Glutamatergic neuron (in vitro differentiated cells): ENCODE measurements at places on chromosomes 4 and X.
A peak's percentile ranks its signal among the peaks of the same experiment; 100 is the strongest.

DNA sequence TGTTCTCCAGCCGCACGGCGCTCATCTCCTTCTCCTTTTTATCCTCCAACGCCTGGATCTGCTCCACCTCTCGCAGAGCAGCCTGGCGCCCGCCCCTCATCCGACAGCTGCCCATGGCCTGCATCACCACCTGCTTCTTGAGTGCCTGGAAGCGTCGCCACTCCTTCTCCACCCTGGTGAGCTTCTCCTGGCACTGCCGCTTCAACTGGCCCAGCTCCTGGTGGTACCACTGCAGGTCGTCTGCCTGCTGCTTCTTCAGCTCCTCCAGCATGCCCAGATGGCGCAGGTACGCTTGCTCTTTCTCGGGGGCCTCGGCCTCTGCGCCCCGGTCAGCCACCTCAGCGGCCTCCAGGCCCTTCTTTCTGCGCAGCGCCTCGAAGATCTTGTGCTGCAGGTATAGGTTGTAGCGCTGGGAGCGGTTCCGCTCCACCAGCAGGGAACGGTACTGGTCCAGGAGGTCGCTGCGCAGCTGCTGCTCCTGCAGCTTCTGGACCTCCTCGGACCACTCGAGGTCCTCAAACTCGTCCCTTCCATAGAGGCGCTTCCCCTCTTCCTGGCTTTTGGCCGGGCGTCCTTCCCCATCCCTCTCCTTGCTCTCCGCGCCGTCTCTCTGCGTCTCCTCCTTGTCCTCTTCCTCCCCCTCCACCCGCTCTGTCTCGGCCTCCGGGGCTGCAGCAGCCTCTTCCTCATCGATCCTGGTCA lies 1.2 kb upstream of the TADA2B start:
- peak overlapping the region; percentile 89 for H3K27ac ChIP-seq
- H3K36me3 ChIP-seq = no peaks in the 10 kb centered on the region
- peaks cover 13% of the 10 kb centered on the region for H3K27me3 ChIP-seq
- peaks cover 32% of the 10 kb centered on the region for H3K4me1 ChIP-seq
- peak; percentile 76 for DNase-seq

DNA sequence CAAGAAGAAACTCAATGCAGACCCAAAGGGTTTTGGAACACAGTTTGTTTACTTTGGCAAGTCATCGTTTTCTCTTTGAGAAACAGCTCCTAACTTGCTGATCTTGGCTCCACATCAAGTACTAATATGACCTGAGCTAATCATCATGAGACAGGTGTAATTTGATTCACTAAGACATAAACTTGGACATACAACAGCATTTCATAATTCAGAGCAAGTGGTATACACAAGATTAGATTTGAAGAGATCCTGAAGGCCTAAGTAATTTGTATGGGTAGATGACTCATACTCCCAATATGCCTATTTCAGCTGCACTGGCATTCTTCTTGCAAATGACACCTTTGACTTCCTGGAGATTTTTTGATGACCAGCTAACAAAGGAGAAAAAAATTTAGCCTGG lies 1521.7 kb downstream of the RPA4 start:
- H3K27me3 ChIP-seq = no peaks in the 10 kb centered on the region
- DNase-seq = no peak
- H3K4me3 ChIP-seq = no peak overlapping the region
- H3K27ac ChIP-seq = no peak overlapping the region
- no peaks in the 10 kb centered on the region for H3K36me3 ChIP-seq

- H3K27ac ChIP-seq = peak within 1 kb of the TSS; percentile 88
- H3K27me3 ChIP-seq = peaks cover 7% of the 10 kb centered on the region
- H3K4me3 ChIP-seq = peak within 1 kb of the TSS; percentile 92
- peaks cover 33% of the 10 kb centered on the region for H3K4me1 ChIP-seq
Observed at GRCh38 chr4:76305971-76306881, at the start of gene STBD1. Gene STBD1 (plus strand): TSS chr4:76306733. CDS start chr4:76306770, 37 bp downstream.

- no peaks in the 10 kb centered on the region for H3K36me3 ChIP-seq
- no peak overlapping the region for H3K4me3 ChIP-seq
- DNase-seq = no peak
Observed at GRCh38 chrX:20967725-20968124, 406.5 kb upstream of the CNKSR2 start.

- no peaks in the 10 kb centered on the region for H3K36me3 ChIP-seq
- no peak overlapping the region for H3K4me3 ChIP-seq
- no peaks in the 10 kb centered on the region for H3K4me1 ChIP-seq
- no peak overlapping the region for H3K27ac ChIP-seq
Observed at GRCh38 chr4:40827758-40828157, 78.0 kb downstream of the NSUN7 start.

- H3K36me3 ChIP-seq = no peaks in the 10 kb centered on the region
- H3K4me1 ChIP-seq = no peaks in the 10 kb centered on the region
Observed at GRCh38 chrX:75968293-75968692, 183.2 kb upstream of the MAGEE2 start.
